ENCODE measurements at places on chromosomes 4 and X.

DNA sequence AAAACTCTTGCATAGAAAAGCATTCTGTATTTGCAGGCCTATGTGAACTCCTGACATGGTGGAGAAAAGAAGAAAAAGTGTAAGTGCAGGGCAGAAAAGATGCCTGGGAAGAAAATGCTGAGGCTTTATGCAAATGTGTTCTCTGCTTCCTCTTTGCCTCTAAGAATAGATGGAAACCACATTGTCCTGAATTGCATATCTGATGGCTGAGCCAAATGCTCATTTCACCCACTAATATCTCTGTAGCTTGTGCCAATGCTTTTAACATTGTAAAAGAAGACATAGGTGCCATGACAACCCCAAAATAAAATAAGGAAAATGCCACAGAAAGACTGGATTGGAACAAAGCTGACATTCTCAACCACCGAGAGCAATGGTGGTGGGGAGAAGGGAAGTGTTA is 307.4 kb downstream of the GRIA2 start:
- no peak for DNase-seq

DNA sequence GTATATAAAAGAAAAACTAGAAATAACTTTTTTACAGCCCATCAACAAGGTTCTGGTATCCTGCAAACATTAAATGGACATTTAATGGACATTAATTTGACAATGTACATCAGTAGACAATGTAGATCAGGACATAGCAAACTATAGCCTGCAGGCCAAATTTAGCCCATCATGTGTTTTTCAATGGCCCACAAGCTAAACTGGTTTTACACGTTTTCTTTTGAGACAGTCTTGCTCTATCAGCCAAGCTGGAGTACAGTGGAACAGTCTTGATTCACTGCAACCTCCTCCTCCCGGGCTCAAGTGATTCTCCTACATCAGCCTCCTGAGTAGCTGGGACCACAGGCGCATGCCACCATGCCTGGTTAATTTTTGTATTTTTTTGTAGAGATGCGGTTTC is 7.2 kb downstream of the ZNF630 start:
- no peak for DNase-seq

DNA sequence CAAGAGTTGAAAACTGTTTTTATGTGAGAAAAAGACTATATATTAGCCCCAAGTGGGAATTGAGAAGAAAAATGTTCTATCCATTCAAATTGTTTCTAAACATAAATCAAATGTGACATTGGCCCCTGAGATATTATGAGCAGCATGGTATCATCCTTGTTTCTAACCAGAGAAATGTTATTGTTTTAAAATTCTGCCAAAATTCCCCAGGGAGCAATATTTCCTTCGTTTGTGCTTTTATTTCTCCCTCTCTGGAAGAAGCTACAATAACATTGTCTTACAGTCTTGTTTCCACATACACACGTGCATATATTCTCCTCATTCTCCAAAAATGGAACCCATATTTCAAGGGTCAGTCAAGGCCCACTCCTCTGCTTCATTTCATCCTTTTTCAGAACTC is 46.7 kb downstream of the MAGEB17 start:
- DNase-seq = no peak

DNA sequence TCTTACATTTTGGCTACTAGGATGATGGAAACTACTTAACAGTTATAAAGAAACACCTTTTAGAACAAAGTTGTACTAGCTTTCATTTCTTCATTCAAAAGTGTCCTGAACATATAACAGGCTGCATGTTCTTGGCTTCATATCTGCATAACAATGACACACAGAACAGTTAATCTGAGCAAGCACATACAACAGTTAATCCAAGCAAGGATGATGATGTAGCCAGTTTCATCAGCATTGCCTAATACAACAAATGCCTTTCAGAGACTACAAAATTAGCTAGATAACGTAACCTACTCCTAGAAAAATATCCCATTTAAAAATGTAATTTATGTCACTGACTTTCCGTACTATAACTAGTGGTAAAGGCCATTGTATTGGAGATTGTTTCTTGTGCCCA is 182.1 kb downstream of the SCFD2 start:
- no peak for DNase-seq
